ENCODE measurements at places on chromosomes 1 and 21. TPM values are rescaled to one million over a fixed set of nuclear protein-coding genes. Genes with fewer than 3 reads are reported as not detected.
A peak's percentile ranks its signal among the peaks of the same experiment; 100 is the strongest.

- H3K27ac ChIP-seq = no peak overlapping the region
- H3K4me1 ChIP-seq = no peaks in the 10 kb centered on the region
- no peak for DNase-seq
- no peak overlapping the region for H3K4me3 ChIP-seq
- H3K27me3 ChIP-seq = peaks cover 18% of the 10 kb centered on the region
- H3K36me3 ChIP-seq = no peaks in the 10 kb centered on the region
Observed at GRCh38 chr1:30799233-30799511, 41.6 kb upstream of the LAPTM5 start.

DNA sequence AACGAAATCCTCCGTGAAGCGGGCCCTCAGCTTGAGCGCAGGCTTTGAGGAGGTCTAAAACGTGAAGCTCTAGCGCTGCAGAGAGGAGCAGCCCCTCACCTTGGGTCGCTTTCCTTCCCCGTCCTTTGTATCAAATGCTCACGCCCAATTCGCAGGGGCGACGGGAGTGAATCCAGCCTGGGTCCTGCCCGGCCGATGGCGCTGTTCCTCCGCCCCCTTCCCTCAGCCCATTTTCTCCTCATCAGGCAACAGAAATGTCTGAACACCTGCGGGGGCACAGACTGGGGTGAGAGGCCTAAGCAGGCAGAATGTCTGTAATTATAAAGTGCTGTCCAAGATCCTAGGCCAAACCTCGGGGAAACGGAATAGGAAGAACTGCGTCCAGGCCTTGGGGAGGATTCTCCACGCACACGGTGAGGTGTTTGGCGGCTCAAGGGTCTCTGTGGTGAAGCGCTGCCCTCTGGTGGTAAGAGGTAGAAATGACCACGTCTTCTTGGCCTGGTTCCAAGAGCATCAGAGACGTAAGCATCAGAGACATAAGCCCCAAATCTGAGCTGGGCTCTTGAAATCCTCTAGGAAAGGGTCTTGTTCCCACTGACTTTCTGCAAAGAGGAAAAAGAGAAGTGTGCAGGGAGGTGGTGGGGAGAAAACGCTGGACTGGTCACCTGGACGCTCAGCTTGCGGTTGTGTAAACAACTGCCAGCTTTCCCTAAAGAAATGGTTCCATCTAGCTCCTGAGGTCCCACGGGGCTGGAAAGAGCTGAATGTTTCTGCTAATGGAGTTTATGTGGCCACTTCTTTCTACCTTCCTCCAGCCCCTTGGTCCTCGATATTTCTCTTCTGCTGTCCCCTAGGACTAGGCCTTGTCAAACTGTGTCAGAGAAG, 92.1 kb upstream of the CD53 start:
- H3K4me3 ChIP-seq = peak overlapping the region; percentile 48
- DNase-seq = peak; percentile 48
- peak overlapping the region; percentile 14 for H3K27ac ChIP-seq
- no peaks in the 10 kb centered on the region for H3K36me3 ChIP-seq
- peaks cover 47% of the 10 kb centered on the region for H3K27me3 ChIP-seq
- H3K4me1 ChIP-seq = peaks cover 5% of the 10 kb centered on the region

DNA sequence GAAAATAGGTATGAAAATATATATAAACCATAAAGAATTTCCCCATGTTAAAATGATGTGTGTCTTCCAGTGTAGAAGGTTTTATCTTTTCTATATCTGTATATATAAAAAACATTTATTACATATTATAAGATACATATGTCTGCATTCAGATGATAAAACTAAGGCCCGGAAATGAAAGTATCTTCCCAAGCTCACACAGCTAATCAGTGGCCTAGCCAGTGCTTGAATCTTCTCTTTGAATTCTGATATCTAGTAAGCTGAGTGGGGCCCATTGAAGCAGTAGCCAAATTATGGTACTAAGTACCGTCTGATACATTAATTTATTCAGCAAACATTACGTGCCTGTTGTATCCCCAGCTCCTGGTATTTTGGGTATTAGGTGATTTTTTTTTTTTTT, 28.6 kb downstream of the UCK2 start:
- no peaks in the 10 kb centered on the region for H3K36me3 ChIP-seq
- DNase-seq = no peak
- H3K4me3 ChIP-seq = no peak overlapping the region
- no peak overlapping the region for H3K27ac ChIP-seq
- H3K4me1 ChIP-seq = peaks cover 48% of the 10 kb centered on the region

GRCh38 chr21:46546799-46547198, 58.1 kb downstream of the S100B start:
- H3K36me3 ChIP-seq = peaks cover 21% of the 10 kb centered on the region
- H3K4me3 ChIP-seq = no peak overlapping the region
- H3K27me3 ChIP-seq = no peaks in the 10 kb centered on the region
- DNase-seq = no peak

DNA sequence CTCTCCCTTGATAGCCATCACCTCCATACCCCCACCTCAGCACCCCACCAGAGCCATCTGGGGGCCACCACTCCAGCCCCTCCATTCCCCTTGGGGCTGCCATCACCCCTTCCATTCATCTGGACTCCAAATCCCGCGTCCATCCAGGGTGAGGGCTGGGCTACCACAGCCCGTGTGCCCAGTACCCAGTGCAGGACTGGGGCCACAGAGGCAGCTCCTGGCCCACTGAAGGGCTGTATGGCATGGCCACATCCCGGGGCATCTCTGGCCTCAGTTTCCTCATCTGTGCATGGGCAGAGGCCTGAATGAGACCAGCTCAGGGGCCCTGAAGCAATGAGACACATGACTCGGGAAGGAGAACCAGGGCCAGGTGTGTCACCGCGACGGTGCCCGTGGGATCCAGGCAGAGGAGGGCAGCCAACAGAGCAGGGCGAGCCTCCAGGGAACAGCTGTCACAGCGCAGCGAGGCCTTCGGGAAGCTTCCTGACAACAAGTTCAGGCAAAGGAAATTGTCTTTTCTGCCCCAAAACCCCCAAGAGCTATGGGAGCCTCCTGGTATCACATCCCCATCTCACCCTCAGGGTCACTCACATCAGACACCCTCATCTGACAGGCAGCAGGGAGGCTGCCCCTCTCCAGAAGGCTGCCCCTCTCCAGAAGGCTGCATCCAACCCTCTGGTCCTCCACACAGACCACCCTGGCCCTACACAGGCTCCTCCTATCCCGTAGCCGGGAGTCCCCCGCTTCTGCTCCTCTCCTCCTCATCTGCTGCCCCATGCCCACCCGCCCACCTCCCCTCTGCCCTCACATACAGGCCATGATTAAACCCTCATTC, 76.3 kb downstream of the MEGF6 start:
- H3K36me3 ChIP-seq = no peaks in the 10 kb centered on the region
- no peak overlapping the region for H3K27ac ChIP-seq
- H3K27me3 ChIP-seq = peaks cover 3% of the 10 kb centered on the region
- DNase-seq = no peak

- peaks cover 6% of the 10 kb centered on the region for H3K4me1 ChIP-seq
- no peak overlapping the region for H3K27ac ChIP-seq
- no peak for DNase-seq
- H3K4me3 ChIP-seq = no peak overlapping the region
- no peaks in the 10 kb centered on the region for H3K36me3 ChIP-seq
Observed at GRCh38 chr21:38931291-38931690, 125.6 kb downstream of the ETS2 start.

GRCh38 chr1:72100771-72101170, 181.6 kb downstream of the NEGR1 start:
- no peak overlapping the region for H3K27ac ChIP-seq
- DNase-seq = no peak
- no peak overlapping the region for H3K4me3 ChIP-seq

GRCh38 chr1:186611156-186611555, 69.1 kb downstream of the PTGS2 start:
- peaks cover 1% of the 10 kb centered on the region for H3K4me1 ChIP-seq
- no peaks in the 10 kb centered on the region for H3K36me3 ChIP-seq

GRCh38 chr1:240586006-240586405, 25.9 kb downstream of the GREM2 start:
- no peaks in the 10 kb centered on the region for H3K36me3 ChIP-seq
- no peak overlapping the region for H3K4me3 ChIP-seq
- no peaks in the 10 kb centered on the region for H3K4me1 ChIP-seq
- H3K27me3 ChIP-seq = peaks cover 14% of the 10 kb centered on the region
- no peak overlapping the region for H3K27ac ChIP-seq

- H3K4me1 ChIP-seq = peaks cover 4% of the 10 kb centered on the region
- no peak overlapping the region for H3K27ac ChIP-seq
- H3K27me3 ChIP-seq = peaks cover 14% of the 10 kb centered on the region
Observed at GRCh38 chr1:119565131-119565772, 58.2 kb downstream of the HSD3B1 start.

DNA sequence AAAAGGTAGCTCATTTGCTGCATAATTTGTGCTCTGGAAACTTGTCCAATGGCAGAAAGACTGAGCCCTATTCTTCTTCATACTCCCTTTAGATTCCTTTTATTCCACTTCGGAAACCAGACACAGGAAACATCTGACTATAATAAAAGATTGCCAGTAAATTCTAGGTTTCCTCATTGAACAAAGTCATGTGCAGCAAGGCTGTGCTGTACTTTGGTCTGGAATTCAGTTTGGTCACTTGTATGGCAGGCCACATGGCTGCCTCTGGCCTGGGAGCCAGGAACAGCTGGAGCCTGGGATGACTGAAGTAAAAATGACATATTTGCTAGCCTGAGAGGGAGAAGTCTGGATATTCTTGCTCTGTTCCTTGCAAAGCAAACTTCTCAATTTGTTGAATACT, 79.6 kb downstream of the ST3GAL3 start:
- H3K4me3 ChIP-seq = no peak overlapping the region
- no peak for DNase-seq
- H3K27ac ChIP-seq = no peak overlapping the region
- peaks cover 4% of the 10 kb centered on the region for H3K27me3 ChIP-seq
- no peaks in the 10 kb centered on the region for H3K36me3 ChIP-seq

GRCh38 chr1:26468911-26469310, 3.3 kb upstream of the HMGN2 start:
- H3K4me1 ChIP-seq = peaks cover 16% of the 10 kb centered on the region
- peaks cover 15% of the 10 kb centered on the region for H3K36me3 ChIP-seq
- DNase-seq = no peak
- no peak overlapping the region for H3K27ac ChIP-seq
- H3K27me3 ChIP-seq = no peaks in the 10 kb centered on the region
- no peak overlapping the region for H3K4me3 ChIP-seq

GRCh38 chr1:158840236-158840635, 9.1 kb downstream of the MNDA start:
- H3K27ac ChIP-seq = no peak overlapping the region
- no peaks in the 10 kb centered on the region for H3K27me3 ChIP-seq
- no peak overlapping the region for H3K4me3 ChIP-seq
- H3K36me3 ChIP-seq = no peaks in the 10 kb centered on the region

Gene CA6
- not detected for total RNA-seq

DNA sequence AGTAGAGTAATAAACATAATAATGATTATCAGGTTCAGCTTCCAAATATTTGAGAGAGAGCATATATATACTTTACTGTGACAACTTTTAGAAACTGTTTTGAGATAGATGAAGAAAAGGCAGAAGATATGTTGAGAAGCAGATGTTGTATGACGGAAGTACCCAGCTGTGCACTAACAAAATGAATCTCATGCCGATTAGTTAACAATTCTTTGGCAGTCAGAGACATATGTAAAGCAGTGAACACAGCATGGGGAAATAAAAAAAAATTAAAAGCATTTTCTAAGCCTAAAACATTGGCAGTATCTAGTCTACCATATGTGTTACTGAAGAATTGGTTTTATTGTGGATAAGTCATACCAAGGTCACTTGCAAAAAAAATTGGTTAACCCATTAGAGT, 51.8 kb downstream of the MAGI3 start:
- no peak overlapping the region for H3K4me3 ChIP-seq
- peaks cover 9% of the 10 kb centered on the region for H3K36me3 ChIP-seq
- peaks cover 15% of the 10 kb centered on the region for H3K4me1 ChIP-seq
- H3K27me3 ChIP-seq = no peaks in the 10 kb centered on the region
- no peak overlapping the region for H3K27ac ChIP-seq

GRCh38 chr1:41319807-41320711, 41.2 kb upstream of the FOXO6 start:
- H3K36me3 ChIP-seq = no peaks in the 10 kb centered on the region
- H3K27me3 ChIP-seq = peaks cover 26% of the 10 kb centered on the region
- no peak for DNase-seq
- no peak overlapping the region for H3K27ac ChIP-seq
- no peak overlapping the region for H3K4me3 ChIP-seq
- H3K4me1 ChIP-seq = peaks cover 2% of the 10 kb centered on the region

GRCh38 chr1:40820251-40820797, 36.7 kb downstream of the KCNQ4 start:
- H3K27me3 ChIP-seq = peaks cover 32% of the 10 kb centered on the region
- no peak overlapping the region for H3K4me3 ChIP-seq
- no peak for DNase-seq
- H3K27ac ChIP-seq = no peak overlapping the region
- peaks cover 29% of the 10 kb centered on the region for H3K4me1 ChIP-seq
- no peaks in the 10 kb centered on the region for H3K36me3 ChIP-seq

- H3K27me3 ChIP-seq = peaks cover 6% of the 10 kb centered on the region
- H3K4me1 ChIP-seq = peaks cover 9% of the 10 kb centered on the region
- peak overlapping the region; percentile 5 for H3K27ac ChIP-seq
- H3K4me3 ChIP-seq = no peak overlapping the region
- DNase-seq = no peak
- H3K36me3 ChIP-seq = peaks cover 13% of the 10 kb centered on the region
Observed at GRCh38 chr1:17016317-17016661, 4.6 kb upstream of the ATP13A2 start.

DNA sequence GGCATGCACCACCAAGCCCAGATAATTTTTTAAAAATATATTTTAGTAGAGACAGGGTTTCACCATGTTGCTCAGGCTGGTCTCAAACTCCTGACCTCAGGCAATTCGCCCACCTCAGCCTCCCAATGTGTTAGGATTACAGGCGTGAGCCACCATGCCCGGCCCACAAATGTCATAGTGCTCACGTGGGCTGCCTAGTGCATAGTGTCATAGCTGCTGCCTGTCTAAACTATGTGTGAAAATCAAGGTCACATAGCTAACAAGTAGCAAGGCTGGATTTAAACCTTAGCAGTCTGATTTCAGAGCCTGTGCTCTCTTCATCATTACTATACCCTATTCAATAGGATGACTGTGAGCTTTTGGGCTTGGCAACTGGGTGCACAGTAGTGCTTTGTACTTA, 10.3 kb downstream of the C1orf141 start:
- H3K36me3 ChIP-seq = no peaks in the 10 kb centered on the region
- no peaks in the 10 kb centered on the region for H3K27me3 ChIP-seq
- DNase-seq = no peak
- H3K27ac ChIP-seq = no peak overlapping the region
- no peak overlapping the region for H3K4me3 ChIP-seq

DNA sequence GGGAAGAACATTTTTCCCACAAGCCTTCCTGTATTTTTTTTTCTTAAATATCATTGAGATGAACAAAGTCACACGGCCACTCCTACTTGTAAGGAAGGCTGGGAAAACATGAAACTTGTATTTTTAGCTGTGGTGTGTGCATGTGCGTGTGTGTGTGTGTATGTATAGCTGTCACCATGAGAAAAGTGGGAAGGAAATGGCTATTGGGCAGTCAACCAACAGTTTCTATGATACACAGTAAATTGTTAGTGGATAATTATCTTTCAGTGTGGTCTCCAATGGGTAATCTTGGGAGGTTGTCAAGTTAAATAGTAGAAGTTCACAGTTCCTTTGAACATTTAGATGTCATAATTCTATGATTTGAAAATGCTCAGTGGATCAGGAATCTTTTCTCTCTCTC, 132.7 kb upstream of the USP24 start:
- H3K4me3 ChIP-seq = no peak overlapping the region
- H3K4me1 ChIP-seq = no peaks in the 10 kb centered on the region
- H3K27ac ChIP-seq = no peak overlapping the region
- no peaks in the 10 kb centered on the region for H3K36me3 ChIP-seq
